Activated naive CD4-positive, alpha-beta T cell treated with Interleukin-2 at 50 U/mL for 16 hours (primary cell): ENCODE measurements at places on chromosomes 6 and 20.

- DNase-seq = no peak
These were observed 91.8 kb upstream of the CNKSR3 start for GRCh38 chr6:154602296-154602695.

GRCh38 chr6:161618831-161619454 lies 345.1 kb upstream of the AGPAT4 start:
- DNase-seq = no peak

- no peak for DNase-seq
These were observed 19.3 kb downstream of the RAB22A start for GRCh38 chr20:58328836-58329235.

- no peak for DNase-seq
These were observed 73.1 kb downstream of the OR2B2 start for GRCh38 chr6:27838945-27839625.

DNA sequence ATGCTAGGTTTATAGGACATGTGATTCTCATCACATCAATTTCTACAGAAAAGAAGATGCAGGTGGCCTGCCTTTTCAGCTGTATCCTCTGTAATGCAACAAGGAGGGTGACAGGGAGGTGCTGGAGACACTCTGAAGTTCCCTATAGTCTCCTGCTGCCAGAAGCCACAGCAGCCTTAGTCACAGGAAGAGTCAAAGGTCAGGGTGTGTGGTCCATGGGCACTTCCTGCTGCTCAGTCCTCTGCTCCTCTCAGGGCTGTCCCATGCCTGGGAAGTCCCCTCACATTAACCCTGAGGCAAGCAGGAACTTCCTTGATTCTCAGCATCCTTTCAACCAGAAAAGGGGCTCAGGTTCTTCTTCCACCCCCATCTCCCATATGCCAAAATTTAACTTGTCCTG lies 144.8 kb upstream of the FOXA2 start:
- no peak for DNase-seq

DNA sequence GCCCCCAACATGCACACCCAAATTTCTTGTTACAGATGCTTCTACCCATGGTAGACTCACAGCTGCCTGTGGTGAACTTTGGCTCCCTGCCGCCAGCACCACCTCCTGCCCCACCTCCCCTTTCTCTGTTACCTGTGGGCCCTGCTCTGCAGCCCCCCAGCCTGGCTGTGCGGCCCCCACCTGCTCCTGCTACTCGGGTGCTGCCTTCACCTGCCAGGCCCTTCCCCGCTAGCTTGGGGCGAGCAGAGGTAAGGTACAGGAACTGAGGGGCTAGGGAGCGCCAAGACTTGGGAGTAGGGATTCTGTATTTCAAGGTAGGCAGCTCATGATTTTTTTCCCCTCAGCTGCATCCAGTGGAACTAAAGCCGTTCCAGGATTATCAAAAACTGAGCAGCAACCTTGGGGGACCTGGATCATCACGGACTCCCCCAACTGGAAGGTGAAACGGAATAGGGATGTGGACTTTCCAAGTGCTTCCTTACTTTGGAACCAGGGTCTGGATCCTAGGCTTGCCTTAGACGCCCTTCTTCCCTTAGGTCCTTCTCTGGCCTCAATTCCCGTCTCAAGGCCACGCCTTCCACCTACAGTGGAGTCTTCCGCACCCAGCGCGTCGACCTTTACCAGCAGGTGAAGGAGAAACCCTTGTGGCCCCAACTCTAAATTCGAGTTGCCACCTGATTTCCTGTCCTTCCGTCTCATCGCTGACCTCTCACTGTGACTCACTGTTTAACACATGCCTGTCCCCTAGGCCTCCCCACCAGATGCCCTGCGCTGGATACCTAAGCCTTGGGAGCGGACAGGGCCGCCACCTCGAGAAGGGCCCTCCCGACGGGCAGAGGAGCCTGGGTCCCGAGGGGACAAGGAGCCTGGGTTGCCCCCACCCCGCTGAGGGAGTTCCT lies 15.5 kb downstream of the BAG6 start:
- no peak for DNase-seq

DNA sequence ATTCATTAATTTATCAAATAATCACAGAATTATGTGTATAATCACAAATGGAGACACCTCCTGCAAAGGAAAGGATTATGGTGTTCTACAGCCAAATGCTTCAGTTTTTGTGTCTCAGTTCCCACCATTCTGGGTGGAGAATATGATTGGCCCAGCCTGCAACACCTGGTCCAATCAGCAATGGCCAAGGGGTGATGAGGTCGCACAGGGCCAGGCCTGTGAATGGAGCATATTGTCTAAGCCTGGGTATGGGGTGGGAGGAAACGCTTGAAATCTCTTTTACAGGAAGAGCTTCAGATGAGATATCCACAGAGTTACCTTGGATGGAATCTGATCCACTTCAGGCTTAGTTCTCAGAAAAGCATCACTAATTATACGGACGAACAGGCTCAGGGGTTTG lies 271.6 kb downstream of the DHX35 start:
- no peak for DNase-seq

- DNase-seq = no peak
These were observed 45.5 kb upstream of the CCR6 start for GRCh38 chr6:167077241-167077932.

DNA sequence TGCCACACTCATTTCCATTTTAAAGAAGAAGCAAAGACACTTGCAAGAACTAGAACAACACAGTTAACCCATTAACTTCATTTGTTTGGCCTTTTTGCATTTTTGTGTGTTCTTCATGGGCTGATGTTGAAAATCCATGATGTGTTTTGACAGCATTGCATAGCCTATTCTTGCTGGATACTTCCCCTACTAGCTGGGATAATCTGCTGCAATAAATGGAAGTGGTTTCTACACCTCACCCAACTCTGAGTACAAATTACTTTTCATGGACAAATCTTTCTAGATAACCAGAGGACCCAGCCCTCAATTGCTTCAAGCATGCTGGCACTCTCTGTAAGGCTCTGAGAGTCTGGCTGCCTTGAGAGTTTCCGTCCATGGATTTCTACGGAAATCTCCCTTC lies 26.5 kb downstream of the CST9L start:
- DNase-seq = no peak

- DNase-seq = no peak
These were observed 32.6 kb downstream of the SERPINB1 start for GRCh38 chr6:2809015-2809414.

DNA sequence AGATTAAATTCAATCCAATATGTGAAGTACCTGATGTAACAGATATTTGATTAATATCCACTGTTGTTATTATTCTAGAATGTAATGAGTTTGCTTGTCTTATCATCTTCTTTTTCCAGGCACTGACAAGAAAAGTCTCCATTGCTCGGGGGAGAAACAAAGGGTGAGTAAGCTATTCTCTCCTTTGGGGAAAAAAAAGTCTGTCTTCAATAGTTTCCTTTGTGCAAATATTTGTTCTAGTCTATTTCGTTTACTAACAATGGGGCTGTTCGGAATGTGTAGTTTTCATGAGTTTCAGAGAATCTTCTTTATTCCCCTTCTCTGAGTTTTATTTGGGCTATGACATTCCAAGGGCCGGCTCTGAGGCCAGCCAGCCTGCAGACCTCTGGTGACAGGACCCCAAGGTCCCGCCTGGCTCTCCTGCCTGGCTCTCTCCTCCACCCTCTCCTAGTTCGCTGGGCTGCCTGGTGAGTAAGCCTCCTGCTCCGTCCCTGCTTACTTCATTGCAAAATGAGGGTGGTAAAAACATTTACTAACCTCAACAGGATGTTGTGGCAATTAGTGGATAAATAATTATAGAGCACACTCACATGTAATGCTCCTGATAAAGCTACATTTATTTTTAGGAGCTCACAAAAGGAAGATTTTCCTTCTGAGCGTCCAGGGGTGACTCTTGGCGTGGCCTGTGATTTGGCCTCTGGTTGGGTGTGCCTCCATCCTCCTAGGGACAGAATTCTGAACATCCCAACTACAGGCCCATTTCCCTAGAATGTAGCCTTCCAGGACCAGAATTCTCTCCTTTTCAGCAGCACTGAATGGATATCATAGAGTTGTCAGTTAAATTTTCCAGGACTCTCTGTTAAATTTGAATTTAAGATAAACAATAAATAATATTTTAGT lies 43.1 kb upstream of the SNX9 start:
- DNase-seq = no peak

DNA sequence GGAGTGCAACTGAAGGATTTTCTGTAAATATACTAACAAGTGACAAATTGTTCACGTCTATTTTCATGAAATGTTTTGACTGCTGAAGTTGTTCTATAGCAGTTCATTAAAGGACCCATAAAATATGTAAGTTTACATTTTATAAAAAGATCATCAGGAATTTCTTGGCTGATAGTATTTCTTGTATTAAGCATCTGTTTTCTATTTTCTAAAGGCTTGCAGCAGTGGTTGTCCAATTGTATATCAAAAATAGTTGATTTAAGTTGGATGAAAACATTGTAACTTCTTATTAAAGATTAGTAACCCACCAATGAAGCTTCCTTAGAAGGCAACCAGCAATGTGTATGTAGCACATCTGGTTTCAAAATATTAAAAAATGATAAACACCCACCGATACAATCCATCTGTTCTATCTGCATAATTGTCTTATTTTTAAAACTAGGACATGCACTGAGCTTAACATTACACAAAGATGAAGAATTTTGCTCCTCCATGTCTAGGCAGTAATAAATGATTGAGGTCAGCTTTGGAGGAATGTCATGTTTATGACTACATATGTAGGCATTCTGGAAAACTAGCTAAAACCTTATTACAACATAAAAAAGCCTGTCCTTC lies 301.3 kb upstream of the TCF21 start:
- DNase-seq = no peak

GRCh38 chr6:163427498-163428254 lies 13.2 kb downstream of the QKI start:
- DNase-seq = no peak

DNA sequence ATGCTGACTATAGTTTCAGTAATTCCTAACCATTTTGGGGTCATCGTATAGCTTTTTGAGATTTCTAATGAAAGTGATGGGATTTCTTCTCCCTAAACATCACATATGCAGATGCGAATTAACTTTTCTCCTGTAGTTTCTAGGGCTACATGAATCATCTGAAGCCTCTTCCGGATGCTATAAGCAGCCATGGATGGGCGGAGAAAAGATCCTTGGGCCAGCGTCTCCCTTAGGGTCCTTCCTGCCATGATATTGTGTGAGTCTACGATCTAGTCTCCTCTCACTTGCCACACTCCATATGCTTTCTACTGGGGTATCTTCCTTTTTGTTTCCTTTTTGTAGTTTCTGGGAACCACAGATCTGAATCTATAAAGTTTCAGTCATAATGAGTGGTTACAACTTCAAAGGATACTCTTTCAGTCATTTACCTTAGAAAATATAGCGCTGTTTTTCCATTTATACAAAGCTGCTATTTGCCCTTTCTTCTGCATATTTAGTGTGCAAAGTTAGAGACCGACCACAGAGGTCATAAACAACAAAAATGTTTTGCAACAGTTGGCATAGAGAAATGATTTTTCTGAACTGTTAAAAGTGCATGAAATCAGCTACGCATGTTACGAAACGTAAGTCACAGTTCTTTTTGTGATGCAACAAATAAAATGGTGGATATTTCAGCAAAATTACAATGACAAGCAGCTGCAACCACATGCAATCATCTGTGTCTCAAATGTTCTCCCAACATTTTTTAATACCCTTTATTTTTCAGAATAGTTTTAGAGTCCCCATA lies 396.2 kb upstream of the SLC35B3 start:
- DNase-seq = no peak

- DNase-seq = no peak
These were observed 90.4 kb downstream of the COL12A1 start for GRCh38 chr6:75115481-75115880.

- DNase-seq = no peak
These were observed 1.5 kb downstream of the REPS1 start for GRCh38 chr6:138986578-138986977.

DNA sequence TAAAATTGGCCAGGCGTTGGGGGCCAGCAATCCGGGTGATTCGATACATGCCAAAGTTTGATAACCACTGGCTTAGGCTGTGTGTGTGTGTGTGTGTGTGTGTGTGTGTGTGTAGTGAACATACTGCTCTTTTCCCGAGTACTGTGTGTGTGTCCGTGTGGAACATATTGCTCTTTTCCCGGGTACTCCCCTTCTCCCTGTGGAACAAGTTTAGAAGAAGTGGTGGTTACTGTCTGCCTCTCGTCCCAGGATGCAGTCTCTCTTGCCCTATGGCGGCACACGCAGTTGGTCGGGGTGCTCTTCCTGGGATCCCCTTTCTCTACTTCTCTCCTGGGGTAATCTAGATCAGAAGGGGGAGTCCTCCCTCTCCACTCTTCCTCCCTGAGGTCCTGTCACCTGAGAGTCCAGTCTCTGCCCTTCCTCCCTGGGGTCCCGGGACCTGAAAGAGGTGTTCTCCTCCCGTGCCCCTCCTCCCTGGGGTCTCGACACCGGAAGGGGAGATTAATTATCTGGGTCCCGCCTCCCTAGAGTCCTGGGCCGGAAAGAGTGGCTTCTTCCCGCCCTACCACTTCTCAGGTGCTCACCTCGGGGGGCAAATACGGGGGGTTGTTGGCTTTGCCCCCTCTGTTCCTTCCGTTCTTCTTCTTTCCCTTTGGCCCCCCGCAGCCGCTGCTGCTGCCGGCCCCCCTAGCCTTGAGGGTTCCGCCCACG lies 516 bp downstream of the GTPBP2 start:
- peak; percentile 57 for DNase-seq

DNA sequence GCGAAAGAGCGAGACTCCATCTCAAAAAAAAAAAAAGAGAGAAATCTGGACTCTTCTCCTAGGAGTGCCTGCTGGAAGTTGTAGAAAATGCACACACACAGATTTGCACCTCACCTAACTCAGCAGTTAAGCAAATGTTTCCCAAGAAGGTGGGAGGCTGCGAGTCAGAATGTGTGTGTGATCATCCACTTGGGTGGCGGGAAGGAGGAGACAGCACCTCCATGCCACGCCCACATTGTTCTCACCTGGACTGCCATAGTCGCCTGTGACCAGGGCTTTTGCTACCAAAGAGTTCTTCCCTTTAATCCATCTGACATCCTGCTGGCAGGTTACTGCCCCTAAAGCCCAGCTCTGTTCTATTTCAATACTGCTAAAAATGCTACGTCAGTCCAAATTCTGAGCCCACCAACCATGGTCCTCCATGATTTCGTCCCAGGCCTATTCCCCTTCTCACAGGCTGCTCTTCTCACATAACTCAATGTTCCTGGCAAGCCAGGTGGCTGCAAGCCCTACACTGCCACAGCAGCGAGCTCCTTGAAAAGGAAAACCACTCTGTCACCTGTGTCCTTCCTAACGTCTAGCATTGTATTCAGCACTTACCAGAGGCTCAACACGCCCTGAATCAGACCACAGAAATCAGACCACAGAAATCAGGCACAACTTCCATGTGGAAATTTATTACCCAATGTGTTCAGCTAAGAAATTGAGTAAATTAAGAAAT lies 77.5 kb downstream of the PSMG4 start:
- DNase-seq = no peak

- DNase-seq = no peak
These were observed 90.1 kb downstream of the SPTLC3 start for GRCh38 chr20:13098720-13099355.
